ENCODE measurements at places on chromosomes 16 and 17.

- no peak for DNase-seq
Measured at GRCh38 chr16:57403965-57404817, at the start of gene CCL17. Gene CCL17, plus strand, starts transcription at chr16:57404767. Its CDS starts 9,166 bp downstream, at chr16:57413933.

DNA sequence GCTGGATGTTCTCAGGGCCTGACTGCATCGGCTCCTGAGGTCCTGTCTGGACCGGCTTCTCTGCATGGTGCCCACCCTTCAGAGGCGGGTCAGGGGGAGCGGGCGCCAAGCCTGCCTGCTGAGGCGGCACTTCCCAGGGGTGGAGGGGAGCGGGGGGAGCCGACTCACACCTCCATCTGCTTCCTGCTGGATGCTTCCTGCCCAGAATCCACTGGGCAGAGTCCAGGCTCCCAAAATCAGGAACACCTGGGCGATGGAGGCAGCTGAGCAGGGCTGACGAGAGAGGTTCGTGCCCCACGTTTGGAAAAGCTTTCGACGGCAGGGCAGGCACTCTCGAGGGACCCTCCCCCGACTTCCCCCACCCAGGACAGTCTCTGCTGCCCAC lies 42.2 kb downstream of the TIMM22 start:
- DNase-seq = no peak

- DNase-seq = no peak
Measured at GRCh38 chr17:1091900-1092299, 87.9 kb downstream of the ABR start.

- no peak for DNase-seq
Measured at GRCh38 chr17:8504460-8505207, 69.0 kb downstream of the NDEL1 start.

DNA sequence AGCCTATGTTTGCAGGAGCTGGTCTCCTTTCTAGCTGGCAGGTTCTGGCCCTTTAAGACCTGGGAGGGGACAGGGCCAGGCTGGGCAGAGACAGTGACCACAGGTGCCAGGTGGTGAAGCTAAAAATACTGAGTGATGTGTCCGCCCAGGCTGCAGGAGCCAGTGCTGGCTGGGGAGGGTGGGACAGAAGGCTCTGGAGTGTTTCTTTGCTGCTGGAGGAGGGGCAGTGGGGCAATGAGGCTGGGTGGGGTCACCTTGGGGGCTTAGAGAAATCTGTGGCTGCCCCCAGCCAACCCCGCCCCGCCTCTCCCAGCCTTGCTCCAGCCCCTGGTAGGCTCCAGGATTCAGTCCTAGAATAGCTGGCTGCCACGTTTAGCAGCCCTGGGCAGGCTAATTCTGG lies 30.4 kb upstream of the SBK1 start:
- no peak for DNase-seq

GRCh38 chr16:4520913-4521312 lies 17.7 kb downstream of the CDIP1 start:
- no peak for DNase-seq

- DNase-seq = peak; percentile 35
Measured at GRCh38 chr16:180101-180675, at the start of gene HBQ1. Gene HBQ1, plus strand, starts transcription at chr16:180459. Its CDS starts 28 bp downstream, at chr16:180487.

- no peak for DNase-seq
Measured at GRCh38 chr17:979212-979538, 401 bp downstream of the NXN start.

- DNase-seq = no peak
Measured at GRCh38 chr17:39125143-39125875, 26.1 kb downstream of the PLXDC1 start.

DNA sequence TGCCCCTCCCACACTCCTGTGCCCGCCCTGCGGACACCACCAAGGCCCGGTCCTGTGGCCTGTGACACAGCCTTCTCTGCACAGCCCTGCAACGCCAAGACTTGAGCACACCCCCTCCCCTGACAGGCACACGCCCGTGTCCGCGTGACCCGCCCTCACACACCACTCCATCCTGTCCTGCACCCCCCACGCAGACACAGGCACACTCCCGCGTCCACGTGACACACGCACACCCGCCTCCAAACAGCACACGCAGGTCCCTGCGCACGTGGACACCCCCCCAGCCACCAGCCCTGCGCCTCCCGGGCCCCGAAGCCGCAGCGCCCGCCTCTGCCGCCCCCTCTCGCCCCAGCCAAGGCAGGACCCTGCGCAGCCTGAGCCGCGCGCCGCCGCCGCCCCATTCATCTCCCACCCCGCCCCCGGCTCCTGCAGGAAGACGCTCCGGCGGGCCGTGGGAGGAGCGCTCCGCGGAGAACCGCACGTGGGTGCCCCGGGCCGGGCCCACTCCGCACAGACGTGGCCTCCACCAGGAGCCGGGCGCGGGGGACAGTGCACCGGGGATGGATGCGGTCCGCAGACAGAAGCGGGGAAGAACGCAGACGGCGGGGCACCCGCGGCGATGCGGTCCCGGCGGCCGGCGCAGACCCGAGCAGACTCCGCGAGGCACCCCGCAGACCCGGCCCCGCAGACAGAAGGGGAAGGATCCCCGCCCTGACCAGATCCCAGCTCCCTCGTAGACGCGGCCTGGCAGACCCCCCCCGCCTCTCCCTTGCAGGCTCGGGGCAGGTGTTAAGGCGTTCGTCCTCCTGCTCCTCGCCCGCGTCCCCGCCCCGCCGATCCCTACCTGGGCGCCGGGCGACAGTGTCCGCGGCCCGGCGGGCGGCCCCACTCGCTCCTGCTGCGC lies 506 bp downstream of the CAMKK1 start:
- DNase-seq = peak; percentile 73

- DNase-seq = no peak
Measured at GRCh38 chr16:7713244-7713643, 380.6 kb downstream of the RBFOX1 start.

DNA sequence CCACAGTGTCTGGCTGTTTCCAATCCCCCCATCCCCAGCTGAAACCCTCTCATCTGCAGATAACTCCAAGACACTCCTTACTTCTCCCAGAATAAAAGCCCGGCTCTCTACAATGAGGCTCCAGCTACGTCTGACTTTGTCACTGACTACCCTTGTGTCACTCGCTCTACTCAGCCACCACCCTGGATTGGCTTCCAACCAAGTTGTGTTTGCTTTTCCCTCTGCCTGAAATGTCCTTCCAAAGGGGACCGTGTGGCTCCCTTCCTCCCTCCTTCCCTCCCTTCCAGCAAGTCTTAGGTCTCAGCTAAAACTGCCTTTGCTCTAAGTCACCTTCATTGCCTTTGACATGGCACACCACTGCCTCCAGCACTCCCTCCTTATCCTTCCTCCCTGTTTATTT lies 42.8 kb downstream of the CDH1 start:
- no peak for DNase-seq

DNA sequence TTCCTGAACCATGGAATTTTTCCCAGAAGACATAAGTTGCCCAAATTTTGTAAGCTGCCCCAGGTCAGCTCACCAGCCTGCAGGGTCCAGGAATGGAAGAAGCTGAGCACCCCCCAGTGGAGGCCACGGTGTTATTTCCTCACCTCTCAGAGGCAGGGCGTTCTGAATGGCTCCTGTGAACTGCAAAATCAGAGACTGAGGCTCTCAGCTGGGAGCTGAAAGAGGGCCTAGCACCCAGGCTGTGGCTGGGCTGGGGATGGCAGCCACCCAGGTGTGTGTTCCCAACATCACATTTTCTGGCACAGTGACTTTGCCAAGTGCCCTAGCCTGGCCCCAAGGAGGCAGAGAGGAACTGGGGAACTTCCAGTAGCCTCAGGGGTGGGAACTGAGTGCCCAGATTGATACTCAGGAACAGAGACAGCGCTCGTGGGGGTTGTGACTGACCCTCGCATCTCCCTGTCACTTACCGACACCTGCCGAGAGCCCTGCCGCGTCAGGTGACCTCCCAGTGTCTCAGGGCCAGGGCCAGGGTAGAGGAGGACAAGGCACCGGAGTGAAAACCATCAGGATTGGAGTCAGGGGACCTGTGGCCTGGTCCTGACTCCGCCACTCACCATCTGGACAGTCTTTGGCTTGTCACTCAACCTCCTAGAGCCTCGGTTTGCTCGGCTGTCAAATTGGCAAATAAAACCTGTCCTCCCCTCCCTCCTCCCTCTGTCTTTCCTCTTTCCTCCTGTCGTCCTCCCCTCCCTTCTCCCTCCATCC lies 11.3 kb downstream of the CACNG4 start:
- no peak for DNase-seq

GRCh38 chr16:89613231-89613953 lies at the start of gene DPEP1:
Gene DPEP1, plus strand, starts transcription at chr16:89613642. Its CDS starts 16,769 bp downstream, at chr16:89630411.
- DNase-seq = no peak

DNA sequence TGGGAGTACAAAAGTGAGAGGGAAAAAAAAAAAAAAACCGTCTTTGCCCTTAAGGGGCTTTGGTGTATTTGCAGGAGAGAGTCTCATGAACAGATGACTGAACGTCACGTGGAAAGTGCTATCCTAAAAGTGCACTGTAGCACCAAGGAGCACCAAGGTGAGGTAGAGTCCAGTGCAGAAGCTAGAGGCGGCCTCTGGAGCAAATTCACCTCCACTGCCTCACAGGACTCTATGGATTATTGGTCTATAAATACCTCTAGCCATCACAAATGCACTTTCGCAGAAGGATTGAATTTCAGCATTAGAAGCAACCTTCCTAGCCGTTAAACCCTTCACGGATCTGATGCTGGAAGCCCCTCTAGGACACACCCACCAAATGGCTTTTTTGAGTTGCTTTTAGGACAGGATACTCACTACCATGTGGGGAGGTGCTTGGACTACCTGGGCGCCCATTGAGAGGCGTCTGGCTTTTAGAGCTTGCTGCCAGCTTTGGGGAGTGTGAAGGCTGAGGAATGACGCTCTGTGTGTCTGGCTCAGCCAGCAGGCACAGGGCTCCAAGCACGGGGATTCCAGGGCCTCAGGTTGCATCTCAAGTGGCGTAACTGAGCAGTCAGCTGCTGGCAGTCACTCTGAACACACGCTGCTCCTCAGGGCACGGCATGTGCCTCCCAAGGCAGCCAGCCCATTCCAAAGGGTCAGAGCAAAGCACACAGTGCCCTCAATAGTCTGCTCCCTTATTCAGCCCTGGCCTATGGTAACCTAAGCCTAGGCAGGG lies 52.7 kb downstream of the CDRT4 start:
- DNase-seq = no peak
